RWPE1 (cell line): ENCODE measurements at places on chromosomes 7 and 10.
A peak's percentile ranks its signal among the peaks of the same experiment; 100 is the strongest.

GRCh38 chr7:96612034-96612433, 97.6 kb downstream of the SEM1 start:
- peak; percentile 49 for DNase-seq

- DNase-seq: no peak
Measured at GRCh38 chr7:47423196-47423595, 158.7 kb downstream of the TNS3 start.

- no peak for DNase-seq
Measured at GRCh38 chr7:2939193-2939885, 95.2 kb upstream of the GNA12 start.

DNA sequence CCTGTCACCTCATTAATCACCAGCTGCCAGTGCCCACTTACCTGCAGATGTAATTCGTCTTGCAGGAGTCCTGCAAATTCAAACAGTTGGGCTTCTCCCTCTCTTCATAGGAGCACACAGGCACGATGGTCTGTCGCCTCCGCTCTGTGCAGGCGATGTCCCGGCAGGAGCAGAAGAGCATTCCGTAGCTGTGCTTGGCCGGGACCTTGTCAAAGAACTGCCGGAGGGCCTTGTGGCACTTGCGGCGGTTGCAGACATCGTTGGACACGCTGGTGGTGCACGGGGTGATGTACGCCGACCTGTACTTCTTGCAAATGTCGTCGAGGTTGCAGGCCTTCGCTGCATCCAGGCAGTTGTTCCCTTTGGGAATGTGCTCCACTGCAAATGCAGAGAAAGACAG, 147.8 kb downstream of the GFRA1 start:
- no peak for DNase-seq
